HCEC 1CT (cell line): ENCODE measurements at places on chromosomes 16 and 17.
A peak's percentile ranks its signal among the peaks of the same experiment; 100 is the strongest.

DNA sequence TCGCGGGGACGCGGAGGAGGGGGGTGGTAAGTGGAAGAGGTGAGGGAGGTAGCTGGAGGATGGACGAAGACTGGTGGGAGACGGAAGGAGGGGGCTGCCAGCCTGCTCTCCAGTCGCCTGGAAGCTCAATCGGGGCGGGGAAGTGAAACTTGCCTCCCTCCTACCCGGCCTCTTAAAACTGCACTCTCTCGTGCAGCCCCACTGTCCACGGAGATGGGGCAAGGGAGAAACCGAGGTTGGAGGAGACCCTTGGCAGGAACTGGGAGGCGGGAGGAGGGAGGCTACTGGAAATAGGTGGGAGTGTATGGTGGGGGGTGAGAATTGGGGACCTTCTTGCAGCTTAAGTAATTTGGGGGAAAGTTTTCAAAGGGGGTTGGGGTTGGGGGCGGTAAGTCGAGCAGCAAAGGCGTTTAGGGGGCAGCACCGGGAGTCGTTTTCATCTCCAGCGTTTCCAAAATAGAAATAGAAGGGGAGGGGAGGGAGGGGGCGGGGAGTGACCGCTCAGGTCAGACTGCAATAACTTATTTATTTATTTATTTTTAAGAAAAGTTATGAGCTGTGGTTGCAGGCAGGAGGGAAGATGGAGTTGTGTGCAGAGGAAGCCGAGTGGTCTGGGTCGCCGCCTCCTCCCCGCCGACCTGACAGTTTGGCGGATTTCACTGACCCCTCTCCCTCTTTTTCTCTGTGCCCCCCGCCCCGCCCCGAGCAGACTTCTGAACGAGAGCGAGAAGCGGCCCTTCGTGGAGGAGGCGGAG is 1.4 kb downstream of the SOX9 start:
- DNase-seq = no peak

DNA sequence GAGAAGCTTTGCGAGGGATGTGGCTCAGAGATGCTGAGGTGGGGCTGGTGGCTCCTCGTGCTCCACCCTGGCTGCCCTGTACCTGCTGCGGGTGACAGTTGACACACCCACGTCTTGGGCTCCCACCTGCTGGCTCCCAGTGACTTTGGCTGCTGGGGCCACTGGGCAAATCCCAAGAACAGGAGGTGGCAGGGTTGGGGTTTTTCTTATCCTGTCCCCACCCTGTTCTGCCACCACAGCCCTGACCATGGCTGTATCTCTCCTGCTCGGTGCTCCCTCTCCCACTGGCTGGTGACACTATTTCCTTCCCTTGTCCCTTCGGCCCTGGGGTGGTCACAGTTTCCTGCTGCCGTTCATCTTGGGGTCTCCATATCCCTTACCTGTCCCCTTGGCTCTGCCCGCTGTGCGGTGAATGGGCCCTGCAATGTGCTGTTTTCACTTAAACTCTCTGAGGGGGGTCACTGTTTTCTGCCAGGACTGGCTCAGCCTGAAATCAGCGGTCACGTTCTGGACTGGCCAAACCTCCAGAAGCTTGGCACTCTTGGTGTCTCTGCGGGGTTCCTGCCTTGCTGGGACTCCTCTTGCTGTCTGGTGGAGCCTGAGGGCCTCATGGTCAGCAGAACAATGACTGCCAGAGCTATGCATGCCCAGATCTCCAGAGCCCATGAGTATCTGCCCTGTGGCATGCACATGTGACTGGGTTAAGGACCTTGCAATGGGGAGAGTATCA is 144.2 kb downstream of the IRF8 start:
- no peak for DNase-seq

DNA sequence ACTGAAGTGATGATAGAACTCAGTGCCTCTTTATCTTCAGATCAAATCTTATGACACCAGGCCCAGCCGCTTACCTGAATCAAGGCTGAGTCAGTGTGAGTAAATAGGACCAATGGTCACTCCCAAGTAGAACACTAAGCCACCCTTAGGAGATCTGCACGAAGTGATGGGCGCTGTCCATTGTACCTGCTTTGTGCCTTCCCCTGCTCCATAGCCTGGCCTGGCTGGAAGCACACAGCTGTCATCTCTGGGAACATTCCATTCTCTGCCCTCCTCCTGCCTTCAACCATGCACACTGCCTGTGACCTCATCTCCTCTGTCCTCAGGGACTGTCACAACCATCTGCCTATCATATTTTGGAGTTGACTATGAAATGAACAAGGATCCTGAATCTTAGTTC is 279.5 kb upstream of the ASIC2 start:
- DNase-seq = no peak

- peak; percentile 90 for DNase-seq
Measured at GRCh38 chr17:61833536-61834193, 29.7 kb downstream of the BRIP1 start.

- DNase-seq = peak; percentile 24
Measured at GRCh38 chr17:47072886-47073285, 93.8 kb upstream of the RPRML start.

GRCh38 chr17:50264263-50265113 is 9.8 kb upstream of the TMEM92 start:
- DNase-seq = peak; percentile 9

DNA sequence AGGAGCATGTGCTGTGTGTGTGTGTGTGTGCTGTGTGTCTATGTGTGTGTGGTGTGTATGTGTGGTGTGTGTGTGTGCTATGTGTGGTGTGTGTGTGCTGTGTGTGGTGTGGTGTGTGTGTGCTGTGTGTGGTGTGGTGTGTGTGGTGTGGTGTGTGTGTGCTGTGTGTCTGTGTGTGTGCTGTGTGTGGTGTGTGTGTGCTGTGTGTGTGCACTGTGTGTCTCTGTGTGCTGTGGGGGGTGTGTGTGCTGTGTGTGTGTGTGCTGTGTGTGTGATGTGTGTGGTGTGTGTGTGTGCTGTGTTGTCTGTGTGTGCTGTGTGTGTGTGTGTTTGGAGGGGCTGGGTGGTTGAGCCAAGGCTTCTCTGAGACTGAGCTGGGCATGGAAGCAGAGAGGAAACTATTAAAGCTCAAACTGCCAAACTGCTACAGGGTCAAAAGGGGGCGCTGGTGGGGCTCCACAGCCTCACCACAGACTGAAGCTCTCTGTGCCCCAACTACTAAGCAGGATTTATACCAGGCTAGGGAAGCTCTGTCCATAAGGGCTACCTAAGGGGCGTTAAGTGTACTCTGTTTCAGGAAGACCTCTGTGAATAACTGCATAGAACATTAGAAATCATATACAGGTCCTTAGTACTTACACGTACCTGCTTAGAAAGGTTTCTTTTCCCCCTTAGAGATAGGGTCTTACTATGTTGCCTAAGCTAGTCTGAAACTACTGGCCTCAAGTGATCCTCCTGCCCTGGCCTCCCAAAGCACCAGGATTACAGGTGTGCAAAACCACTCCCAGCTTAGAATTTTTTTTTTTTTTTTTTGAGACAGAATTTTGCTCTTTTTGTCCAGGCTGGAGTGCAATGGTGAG is 27.8 kb upstream of the GHDC start:
- DNase-seq = peak; percentile 59

DNA sequence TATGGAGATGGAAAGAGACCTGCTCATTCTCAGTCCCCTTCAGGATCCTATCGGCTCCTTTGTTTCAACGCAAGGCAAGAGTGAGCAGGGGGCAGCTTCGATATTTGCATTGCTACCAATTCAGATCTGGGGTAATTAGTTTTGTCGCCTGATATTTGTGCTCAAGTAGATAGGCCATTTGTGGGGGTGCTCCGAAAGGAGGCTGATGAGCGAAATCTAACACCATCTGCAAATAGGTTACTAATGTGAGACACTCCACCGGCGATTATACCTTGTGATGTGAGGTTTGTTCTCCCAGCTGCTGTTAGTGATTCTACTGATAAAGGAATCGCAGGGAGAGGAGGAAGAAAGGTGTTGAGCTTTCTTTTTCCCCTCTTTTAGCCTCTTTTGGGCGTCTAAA is 31.5 kb downstream of the WSCD1 start:
- no peak for DNase-seq

GRCh38 chr16:19184823-19185509 is 16.9 kb downstream of the SYT17 start:
- DNase-seq = no peak

DNA sequence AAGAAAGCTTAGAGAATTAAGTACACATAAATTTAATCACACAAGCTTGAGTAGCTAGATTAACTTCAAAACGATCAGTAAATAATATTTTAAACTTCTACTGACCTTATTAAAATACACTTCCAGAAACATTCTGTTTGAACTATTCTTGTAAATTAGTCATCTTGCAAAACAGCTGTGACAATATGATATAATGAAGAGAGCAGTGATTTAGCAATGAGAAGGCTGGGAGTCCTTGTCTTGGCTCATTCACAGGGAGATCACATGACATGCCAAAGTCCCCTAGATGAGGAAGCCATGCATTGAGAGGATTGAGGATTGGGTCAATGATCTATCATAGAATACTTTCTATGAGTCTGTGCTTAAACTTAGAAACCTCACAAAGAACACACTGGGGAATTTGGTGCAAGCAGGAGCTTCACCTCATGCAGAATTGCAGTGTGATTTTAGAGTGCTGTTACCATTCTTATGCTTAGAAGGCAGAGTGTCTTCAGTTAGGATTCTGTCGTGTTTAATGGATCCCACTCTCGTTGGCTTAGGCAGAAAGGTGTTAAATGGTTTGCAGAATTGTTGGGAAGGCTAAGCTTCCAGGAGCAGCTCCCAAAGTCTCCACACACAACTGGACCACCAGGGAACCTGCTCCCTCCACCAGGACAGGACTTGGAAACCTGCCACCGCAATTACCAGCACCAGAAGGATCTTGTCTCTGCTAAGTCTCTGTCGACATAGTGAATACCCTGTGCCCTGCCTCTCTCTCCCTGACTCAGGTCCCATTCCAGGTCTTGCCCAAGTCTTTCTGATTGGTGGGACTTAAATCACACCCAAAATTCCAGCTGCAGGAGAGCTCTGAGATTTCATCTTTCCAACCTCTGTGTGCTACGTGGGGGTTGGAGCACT is 87.1 kb downstream of the USP22 start:
- DNase-seq = peak; percentile 66

DNA sequence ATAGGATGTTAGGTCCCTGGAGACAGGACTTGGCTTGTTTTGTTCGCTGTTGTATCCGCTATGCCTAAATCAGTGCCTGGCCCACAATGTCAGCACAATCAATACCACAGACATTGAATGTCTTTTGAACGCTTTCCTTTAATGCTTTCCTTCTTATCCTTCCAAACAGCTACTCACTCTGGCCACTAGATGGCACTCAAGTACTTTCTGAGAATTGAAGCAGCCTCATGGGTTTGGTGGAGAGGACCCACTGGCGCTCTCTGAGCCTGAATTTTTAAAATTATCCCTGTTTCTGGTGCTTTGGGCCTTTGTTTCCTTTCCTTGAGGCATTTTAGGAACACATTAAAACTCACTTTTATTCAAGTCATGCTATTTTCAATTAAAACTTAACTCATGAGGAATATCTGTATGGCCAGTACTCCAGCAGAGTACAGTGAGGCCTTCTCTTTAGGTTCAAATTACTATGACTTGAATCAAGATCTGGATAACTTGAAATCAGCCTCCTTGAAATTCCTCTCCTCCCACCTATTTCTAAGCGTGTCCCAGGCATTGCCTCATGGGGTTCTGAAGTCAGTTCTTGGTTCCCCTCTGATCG is 3.2 kb upstream of the NLRP1 start:
- peak; percentile 68 for DNase-seq

GRCh38 chr17:70109497-70109896 is 34.5 kb downstream of the KCNJ16 start:
- no peak for DNase-seq

DNA sequence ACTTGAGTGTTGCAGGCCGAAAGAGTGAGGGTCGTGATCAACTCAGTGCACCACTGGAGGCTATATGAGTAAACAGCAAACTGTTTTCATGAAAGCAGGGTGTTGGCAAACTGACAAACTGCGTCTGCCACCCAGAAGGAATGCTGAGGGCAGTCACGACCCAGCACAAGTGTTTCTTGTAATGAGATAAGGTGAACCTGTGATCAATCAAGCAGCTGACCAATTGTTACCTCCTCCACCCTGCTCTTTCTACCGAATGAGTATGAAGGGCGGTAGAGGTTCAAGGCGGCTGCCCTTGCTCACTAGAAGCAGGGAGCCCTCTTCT is 5.5 kb upstream of the SRL start:
- DNase-seq = no peak

- DNase-seq = peak; percentile 55
Measured at GRCh38 chr17:76234354-76234679, 6.0 kb downstream of the RNF157 start.

- DNase-seq = no peak
Measured at GRCh38 chr17:82419540-82419939, 1.2 kb upstream of the OGFOD3 start.

DNA sequence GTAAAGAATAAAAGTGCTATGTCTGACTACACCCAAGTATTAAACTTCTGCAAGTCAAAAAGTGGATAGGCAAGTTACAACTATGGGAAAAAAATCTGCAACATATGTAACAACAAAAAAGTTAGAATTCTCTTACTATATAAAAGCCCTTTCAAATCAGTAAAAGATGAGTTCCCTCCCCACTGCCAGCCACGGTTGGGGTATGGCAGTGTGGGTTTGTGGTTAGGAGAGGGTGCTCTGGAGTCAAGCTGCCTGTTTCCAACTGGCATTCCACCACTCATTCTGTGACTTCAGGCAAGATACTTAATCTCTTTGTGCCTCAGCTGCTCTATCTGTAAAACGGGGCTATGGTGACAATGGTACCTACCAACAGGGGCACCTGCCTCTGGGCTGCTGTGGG is 26.6 kb upstream of the MFSD6L start:
- DNase-seq = no peak

DNA sequence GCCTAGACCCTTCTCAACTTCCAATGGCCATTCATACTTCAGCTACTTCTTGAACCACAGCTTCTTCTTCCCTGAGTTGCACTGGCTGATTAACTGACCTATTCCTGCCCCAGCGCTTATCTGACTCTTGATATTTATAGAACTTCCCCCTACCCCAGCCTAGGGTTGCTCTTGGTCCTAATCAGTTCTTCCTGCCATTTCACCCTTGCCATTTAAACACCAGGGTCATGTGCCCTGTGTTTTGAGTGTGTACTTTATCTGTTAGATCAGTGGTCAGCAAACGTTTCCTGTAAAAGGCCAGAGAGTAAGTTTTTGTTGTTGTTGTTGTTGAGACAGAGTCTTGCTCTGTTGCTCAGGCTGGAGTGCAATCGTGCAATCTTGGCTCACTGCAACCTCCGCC is 82.4 kb upstream of the COX10 start:
- no peak for DNase-seq

- DNase-seq = no peak
Measured at GRCh38 chr17:29791336-29792080, 138.5 kb downstream of the SSH2 start.

GRCh38 chr17:33469911-33470310 is 176.8 kb upstream of the ASIC2 start:
- peak; percentile 48 for DNase-seq

GRCh38 chr16:47523342-47524006 is 62.3 kb downstream of the PHKB start:
- DNase-seq = no peak

GRCh38 chr16:88482630-88483391 is 29.7 kb downstream of the ZFPM1 start:
- no peak for DNase-seq

GRCh38 chr16:56774016-56774680 is 44.2 kb downstream of the NUP93 start:
- no peak for DNase-seq

GRCh38 chr17:11720816-11721215 is 122.5 kb downstream of the DNAH9 start:
- DNase-seq = no peak
